ENCODE measurements at places on chromosomes 4 and X. TPM values are rescaled to one million over a fixed set of nuclear protein-coding genes. Genes with fewer than 3 reads are reported as not detected.

PAGE1 gene
- polyA plus RNA-seq, result 0.16 TPM

MAGEA9 gene
- polyA plus RNA-seq, result not detected

PGRMC2 gene
- polyA plus RNA-seq, result 128 TPM

LNX1 gene
- polyA plus RNA-seq, result not detected

ENPP6 gene
- polyA plus RNA-seq, result not detected
